ENCODE measurements at places on chromosomes 1 and 21.

DNA sequence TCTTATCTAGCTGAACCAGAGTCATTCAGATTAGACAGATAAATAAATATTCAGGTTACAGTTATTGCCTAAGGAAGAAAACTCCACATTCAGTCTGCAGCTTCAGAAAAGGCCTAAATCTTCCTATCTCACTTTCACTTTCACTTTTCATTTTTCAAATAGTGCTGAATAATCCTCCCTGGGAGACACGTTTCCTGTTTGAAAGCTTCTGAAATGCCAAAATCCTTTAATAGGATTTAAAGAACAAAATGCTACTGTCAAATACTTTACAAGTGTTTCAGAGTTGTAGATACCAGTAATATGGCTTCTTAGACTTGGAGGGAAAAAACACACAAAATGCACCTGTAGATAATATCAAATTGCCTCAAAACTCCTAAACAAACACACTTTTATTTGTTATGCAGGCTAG lies 3.9 kb downstream of the PSMB2 start:
- no peak for DNase-seq

- no peak for DNase-seq
Measured at GRCh38 chr21:41973861-41974751, 20.3 kb upstream of the C2CD2 start.

DNA sequence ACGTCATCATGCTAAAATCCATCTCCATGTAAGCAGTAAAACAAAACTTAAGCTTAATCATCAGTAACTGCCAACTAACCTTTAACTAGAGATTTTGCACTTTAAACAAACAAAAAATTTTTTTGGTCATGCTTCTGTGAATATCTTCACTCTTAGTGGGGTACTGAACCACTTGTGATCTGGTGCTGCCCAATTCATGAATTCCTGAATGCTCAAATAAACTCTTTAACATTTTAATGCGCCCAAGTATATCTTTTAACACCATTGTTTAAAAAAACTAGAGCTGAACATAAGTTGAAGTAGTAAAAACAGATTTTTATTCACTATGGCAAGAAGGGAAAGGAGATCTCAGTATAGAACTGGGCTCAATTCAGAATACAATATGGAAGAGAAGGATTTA lies 196.9 kb upstream of the USP24 start:
- no peak for DNase-seq

DNA sequence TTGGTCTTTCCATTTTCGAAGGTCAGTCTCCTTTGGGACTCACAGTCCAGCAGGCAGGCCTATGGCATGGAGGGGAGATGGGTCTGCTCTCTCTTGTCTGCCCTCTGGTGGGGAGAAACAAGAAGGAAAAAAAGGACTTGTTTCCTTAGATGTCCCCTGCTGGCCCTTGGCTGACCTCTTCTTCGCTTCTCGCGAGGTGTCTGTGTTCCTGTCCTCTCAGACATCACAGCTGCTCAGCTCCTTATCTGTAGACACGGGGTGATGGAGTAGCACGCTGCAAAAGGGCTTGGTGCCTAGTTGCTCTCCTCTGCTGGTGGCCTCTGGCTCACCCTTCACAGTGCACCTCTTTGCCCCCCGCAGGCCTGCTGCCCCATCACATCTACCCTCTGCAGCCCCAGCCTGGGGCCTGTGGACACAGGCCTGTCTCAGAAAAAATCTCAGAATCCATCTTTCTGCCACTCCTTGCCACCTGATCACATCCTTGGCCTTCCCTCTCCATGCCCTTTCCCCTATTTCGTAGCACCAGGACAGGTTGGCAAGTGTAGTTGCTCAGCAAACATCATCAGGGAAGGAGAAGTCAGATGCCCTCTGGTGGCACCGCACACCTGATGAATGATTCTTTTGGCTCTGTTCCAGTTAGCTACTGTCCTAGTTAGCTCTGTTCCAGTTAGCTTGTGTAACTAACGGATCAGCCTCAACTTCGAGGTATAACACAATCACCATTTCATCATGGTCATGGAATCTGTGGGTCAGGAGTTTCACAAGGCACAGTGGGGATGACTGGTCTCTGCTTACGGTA lies 18.7 kb upstream of the AK2 start:
- DNase-seq, result no peak

GRCh38 chr1:186617926-186618325 lies 62.3 kb downstream of the PTGS2 start:
- no peak for DNase-seq

- DNase-seq, result no peak
Measured at GRCh38 chr1:178960482-178961240, 65.0 kb upstream of the FAM20B start.

DNA sequence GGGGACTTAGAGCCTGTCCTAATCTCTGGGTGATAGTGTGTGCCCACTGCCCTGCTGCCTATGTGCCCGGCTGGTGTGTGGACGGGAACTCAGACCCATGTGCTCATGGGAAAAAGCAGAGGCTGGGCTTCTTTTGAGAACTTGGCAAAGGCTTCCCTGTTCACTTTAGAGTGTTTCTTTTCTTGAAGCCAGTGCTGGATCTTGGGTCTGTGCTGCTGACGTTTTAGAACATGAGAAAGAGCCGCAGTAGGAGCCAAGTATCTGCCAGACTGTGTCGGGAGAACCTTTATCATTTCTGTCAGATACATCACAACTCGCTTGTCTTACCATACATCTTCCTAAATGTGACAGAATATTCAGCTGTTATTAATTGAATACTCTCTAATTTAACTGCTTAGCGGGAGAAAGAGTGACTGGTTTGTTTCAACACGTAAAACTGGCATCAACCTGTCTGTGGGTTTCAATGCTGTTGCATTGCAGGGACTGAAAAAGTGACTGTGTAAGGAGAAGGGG lies 195.2 kb downstream of the PBX1 start:
- no peak for DNase-seq

GRCh38 chr1:233376382-233377110 lies 49.0 kb downstream of the MAP3K21 start:
- no peak for DNase-seq

GRCh38 chr1:111271464-111271801 lies 19.2 kb upstream of the CHIA start:
- no peak for DNase-seq

- DNase-seq, result no peak
Measured at GRCh38 chr1:113975211-113975895, 3.9 kb upstream of the OLFML3 start.

DNA sequence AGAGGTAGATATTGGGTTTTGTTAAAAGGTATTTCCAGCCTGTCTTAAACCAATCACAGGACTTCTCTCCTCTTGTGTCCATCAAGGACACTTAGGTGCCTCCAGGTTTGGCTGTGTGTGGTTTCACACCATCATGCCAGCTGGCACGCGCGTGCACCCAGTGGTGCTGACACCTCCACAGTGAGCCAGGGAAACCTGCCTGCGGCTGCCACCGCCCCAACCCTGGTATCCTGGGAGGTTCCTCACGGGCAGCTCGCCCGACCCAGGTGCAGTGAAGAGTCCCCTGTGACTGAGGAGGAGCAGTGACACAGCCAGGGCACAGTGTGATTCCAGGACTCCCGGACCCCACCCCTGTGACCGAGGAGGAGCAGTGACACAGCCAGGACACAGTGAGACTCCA lies 13.2 kb upstream of the COL6A2 start:
- no peak for DNase-seq

DNA sequence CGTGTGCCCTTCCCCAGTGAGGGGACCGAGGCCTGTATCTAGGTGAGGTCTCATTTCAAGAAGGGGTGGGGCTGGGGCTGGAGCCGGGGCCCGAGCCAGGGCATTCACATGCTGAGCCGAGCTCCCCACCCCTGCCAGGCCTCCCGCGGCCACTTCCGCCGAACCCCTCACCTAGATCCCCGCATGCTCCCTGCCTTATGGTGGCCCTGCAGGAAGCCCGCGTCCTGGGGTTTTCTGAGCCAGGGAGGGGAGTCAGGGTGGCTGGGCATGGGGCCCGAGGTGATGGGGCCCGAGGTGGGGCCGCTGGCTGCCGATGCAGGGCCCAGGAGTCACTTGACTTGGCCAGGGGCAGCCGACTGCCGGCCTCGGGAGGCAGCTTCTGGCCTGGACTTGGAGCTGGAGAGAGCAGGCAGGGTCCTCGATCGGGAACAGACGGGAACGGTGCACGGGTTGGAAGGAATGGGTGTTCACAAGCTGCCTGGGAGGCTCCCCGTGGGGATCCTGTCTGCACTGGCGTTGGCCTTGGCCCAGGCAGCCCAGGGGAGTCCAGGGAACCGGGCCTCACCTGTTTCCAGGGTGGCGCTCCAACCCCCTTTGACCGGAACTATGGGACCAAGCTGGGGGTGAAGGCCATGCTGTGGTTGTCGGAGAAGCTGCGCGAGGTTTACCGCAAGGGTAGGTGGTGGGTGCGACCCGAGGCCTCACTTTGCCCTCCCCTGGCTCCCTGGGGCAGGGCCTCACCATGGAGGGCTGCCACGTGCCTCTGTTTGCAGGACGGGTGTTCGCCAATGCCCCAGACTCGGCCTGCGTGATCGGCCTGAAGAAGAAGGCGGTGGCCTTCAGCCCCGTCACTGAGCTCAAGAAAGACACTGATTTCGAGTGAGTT lies 13.6 kb downstream of the CFAP410 start:
- DNase-seq, result no peak

DNA sequence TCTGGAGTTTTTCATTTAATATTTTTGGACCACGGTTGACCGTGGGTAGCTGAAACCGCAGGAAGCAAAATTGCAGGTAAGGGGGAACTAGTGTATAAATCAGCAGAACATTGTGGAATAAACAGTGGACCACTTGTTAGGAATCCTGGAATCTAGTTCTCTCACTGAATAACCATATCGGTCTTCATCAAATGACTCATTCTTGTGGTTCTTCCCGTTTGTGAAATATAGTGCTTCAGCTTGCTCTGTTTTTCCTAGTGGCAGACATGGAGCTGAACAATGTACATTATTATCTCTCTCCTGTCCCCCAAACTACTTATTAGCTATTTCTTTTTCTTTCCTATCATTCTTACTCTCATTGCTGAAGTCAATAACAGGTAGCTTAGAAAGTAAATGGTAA lies 61.9 kb downstream of the HSPA13 start:
- DNase-seq, result no peak

GRCh38 chr1:7227654-7228053 lies 442.4 kb downstream of the CAMTA1 start:
- DNase-seq, result no peak

DNA sequence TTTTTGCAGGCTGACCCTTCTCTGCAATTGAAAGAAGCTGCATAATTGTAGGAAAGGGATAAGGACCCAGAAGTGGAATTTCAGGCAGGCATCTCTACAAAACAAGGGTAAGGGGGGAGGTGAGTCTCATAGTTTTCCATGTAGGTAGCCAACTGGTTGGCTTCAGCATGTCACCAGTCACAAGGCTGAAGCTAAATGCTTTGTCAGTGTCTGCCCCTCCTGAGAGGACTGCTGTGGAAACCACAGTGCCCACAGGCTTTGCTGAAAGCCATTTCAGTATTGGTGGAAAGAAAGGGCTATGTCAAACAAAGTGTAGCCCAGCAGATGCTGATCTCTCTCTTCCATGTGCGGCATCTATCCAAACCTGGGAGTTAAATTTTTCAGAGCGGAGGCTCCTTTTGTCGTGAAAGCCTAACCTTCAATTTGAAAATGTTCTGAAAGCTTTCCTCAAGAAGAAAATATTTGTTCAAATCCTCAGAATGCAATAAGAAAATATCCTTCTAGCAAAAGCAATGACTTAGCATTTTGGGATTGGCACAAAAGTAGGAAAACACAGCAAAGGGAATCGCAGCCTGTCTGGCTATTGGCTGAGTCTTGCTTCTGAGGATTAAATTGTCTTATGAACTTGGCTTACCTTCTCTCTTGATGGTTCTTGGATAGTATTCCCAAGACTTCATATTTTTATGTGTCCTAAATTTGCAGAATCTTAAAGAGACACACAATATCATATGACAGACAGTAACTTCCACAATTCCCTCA lies 591.7 kb downstream of the PLPP3 start:
- DNase-seq, result no peak

DNA sequence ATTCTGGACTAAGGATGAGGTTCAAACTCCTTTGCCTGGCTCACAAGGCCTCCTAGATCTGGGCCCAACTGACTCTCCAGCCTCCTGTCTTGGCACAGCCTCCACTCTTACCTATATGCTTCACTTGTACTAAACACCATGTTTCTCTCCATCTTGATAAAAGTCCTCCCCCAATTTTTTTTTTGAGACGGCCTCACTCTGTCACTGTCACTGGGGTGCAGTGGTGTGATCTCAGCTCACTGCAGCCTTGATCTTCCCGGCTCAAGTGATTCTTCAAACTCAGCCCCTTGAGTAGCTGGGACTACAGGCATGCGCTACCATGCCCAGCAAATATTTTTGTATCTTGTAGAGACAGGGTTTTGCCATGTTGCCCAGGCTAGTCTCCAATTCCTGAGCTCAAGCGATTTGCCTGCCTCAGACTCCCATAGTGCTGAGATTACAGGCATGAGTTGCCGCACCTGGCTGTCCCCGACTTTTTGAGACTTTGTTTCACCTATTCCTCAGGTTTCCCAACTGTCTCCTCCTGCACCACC lies 39.7 kb downstream of the CD34 start:
- DNase-seq, result no peak

DNA sequence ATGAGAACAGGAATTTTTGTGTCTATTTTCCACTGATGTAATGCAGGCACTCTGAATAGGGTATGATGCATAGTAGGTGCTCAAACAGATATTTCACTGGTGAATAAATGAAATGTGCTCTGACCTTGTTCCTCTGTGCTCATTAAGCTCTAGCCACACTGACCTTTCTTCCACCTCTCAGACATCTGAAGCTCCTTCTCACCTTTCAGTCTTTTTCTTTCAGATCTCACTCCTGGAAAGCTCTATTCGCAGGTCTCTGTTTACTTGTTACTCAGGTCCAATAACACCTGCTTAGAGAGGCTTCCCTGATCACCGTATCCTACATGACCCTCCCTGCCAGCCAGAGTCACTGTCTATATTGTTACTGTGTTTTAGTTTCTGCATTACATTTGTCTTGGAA lies 59.2 kb upstream of the IVNS1ABP start:
- DNase-seq, result no peak

- DNase-seq, result no peak
Measured at GRCh38 chr1:159675046-159675445, 39.3 kb downstream of the CRP start.

DNA sequence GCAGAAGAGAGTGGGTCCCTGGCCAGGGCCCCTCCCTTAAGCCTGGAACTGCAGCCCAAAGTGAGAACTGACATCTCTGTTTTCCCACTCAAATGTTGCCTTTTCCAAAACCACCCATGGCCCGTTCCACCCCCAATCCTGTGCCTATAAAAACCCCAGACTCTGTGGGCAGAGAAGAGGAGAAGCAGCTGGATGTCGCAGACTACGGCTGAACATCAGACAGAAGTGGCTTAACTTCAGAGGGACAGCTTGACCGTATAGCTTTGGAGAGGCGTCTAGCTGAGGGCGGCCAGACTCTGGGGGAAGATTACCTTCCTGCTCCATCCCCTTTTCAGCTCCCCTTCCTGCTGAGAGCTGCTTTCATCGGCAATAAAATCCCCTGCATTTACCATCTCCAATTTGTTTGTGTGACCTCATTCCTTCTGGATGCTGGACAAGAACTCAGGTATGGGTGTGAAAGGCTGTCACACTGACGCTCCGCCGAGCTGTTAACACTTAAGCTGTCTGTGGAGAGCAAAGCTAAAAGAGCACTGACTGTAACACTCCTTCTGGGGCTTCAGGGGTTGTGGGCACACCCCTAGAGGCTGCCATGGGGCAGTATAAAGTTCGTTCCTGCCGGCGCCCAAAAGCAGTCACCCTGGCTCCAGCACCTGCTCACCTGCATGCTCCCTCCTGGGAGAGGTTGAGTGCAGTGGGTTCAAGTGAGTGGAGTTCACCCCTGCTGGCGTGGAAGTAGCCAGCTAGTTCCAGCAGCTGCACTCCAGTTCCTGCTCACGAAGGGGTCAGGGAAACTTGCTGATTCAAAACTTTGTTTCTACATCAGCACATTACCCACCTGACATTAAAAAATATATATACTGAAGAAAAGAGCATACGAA lies 19.6 kb upstream of the ERO1B start:
- no peak for DNase-seq
